Activated naive CD4-positive, alpha-beta T cell (primary cell): ENCODE measurements at places on chromosomes 12 and 14.

DNA sequence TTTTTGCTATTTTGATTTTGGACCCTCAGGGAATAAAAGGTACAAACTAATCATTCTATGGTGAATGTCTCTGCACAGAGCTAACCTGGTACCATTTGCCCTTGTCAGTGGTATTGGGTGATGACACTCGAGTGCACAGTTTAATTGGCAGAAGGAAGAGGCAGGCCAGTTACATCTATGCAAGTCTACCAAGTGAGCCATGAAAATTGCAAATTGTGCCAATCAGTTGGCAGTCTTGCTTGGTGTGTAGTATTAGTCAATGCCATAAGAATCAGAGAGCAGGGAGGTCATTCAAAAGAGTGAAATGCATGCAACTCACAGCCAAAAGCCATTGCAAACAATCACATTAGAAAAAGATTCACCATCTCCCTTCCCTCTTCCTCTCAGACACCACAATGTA, 479.6 kb downstream of the ADAMTS20 start:
- DNase-seq: no peak

DNA sequence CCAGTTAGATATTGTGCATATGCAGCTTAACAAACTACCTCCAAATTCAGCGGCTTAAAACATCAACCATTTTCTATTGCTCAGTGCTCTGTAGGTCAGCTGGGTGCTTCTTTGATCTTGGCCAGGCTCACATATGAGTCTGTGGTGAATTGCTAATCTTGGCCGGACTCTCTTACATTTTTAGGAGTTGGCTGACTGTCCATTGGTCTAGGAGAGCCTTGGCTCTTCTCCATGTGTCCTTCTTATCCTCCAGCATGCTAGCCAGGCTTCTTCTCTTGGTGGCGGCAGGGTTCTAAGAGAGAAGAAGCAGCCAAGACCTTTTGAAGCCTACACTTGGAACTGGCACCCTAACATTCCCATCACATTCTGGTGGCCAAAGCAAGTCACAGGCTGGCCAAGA, 174.3 kb upstream of the PWP1 start:
- no peak for DNase-seq

GRCh38 chr12:75864161-75864560, 167.4 kb downstream of the PHLDA1 start:
- no peak for DNase-seq

DNA sequence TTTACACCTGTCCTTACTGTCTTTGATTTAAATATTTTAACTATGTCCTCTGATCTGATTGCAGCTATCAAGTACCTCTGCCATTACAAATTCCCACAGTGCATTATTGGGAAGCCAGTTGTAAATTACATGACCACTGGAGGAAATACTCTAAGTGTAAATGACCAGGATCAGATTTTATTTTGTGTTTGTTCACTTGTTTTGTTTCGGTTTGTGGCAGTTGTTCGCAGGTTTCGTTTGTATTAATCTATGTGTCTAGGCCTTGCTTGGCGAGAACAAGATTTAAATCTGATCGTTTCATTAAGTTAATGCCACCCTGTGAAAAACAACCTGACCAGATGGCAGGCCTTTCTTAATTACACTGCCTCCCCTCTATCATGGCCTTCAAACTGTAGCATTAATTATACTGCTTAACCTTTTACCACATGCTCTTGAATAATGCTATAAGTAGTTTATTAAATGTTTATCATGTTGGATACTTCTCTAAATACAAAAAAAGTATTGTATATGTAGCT, 990.1 kb downstream of the TMTC2 start:
- DNase-seq: no peak

GRCh38 chr12:50638482-50638880, 125.4 kb upstream of the ATF1 start:
- DNase-seq: no peak

DNA sequence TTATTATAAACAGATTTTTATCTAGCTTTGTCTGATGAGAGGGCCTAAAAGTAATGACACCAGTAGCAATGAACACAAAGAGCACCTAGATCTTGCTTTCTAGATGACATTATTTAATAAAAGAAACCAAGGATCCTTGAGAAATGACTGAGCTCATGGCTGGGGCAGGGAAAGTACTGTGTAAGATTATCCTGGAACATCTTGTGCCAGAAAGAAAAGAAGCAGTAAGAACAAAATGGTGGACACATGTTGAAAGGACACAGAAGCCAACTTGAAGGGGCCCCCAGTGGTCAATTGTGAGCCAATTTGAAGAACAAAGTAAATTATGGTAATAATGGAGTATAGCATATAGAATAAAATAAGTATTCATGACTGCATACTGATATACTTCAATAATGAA, 10.0 kb downstream of the IFNG-AS1 start:
- DNase-seq: no peak

- no peak for DNase-seq
Observed at GRCh38 chr12:119775246-119775895, 101.7 kb downstream of the CIT start.

DNA sequence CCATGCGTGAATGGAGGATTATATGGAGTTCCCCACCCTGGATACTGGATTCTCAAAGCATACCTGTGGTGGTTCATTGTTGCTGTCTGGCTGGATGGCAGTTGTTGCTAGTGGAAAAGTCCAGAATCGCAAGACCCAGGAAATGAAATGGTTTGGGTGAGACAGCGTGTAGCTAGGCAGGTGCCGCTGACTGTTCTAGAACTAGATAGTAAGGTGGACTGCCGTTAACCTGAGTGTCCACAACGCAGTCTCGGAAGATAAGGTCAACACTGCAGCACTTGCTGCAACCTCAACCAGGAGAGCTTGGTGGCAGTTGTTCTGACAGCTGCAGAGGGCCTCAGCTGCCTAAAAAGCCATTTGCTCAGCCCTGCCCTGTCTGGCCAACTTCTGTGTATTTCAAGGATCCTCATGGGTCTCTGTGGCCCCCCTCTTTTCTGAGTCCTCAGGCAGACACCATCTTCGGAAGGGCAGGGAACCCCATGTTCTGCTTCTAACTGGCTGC, 15.5 kb upstream of the IRF2BPL start:
- no peak for DNase-seq

DNA sequence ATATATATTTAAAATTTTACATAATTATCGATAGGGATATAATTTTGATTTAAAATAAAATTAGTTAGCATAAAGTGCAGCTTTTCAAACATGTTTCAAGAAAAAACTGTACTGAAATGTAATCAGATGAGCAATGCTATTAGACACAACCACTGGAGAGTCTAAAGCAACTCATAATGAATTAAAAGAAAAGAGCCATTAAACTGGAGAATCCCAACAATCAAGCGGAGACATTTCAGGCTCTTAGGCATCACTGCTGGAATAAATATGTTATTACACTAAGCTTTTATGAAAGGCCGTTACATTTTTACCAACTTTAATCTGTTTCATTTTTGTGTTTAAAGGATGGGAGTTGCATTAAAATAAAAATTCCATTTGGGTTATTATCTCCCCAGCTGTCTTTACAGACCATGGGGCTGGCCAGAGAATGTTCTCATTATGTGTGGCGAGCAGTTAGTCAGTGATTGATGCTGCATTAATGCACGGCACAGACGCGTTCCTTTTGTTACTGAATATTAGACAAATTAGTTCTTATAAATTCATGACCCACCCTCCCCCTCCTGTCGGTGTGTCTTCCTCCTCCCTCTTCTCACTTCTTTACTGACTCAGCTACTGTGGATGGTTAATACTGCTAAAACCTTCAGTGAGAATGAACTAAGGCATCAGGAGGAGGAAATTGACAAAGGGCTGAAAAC, 156.8 kb downstream of the PDZRN4 start:
- no peak for DNase-seq

DNA sequence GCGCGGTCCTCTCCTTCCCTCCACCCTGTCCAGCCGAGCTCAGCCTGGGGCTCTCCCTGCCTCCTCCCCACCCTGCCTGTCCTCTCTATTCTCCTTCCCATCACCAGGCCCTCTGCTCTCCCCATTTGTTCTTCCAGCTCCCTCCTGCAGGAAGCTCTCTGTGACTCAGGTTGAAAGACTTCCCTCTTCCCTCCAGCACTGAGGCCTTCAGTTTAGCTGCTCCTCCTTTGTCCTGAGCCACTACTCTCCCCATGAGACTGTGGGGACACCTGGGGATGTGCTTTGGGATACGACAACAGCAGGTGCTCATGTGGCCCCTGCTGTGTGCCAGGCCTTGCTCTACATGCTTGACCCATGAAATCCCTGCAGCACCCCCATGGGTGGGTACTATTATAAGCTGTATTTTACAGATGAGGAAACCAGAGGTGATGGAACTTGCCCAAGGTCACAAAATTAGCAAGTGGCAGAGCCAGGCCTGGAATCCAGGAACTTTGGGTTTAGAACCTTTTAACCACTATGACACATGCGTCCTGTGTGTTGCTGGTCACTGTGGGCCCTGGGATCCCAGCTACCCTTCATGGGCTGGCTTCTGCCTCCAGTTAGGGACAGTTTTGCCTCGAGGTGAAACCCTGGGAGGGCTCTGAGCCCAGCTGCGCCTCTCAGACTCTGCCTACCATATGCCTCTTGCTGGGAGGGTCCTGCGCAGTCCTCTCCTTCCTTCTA, 5.5 kb downstream of the KRT80 start:
- DNase-seq: no peak

GRCh38 chr14:53034688-53035230, 83.9 kb upstream of the FERMT2 start:
- no peak for DNase-seq

DNA sequence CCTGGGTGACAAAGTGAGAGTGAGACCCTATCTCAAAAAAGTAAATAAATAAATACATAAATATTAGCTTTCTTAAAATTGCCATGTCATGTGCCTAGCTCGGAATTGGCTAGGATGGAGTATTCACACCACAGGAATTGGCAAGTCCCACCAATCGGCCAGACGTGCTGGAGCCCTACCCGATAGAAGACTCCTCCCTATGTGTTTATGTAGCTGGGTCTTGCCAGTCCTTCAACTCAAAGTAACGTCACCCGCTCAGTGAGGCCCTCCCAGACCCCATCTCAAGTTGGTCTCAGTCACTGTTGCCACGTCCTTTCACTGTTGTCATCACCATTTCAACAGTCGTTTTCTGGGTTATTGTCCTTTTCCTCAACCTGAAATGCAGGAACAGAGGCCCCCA, 20.2 kb downstream of the VRTN start:
- no peak for DNase-seq

GRCh38 chr12:49296836-49297694, 2.1 kb downstream of the PRPH start:
- no peak for DNase-seq

- no peak for DNase-seq
Observed at GRCh38 chr12:107529991-107530390, 155.6 kb upstream of the PWP1 start.

GRCh38 chr12:29673346-29673745, 110.4 kb downstream of the TMTC1 start:
- no peak for DNase-seq

DNA sequence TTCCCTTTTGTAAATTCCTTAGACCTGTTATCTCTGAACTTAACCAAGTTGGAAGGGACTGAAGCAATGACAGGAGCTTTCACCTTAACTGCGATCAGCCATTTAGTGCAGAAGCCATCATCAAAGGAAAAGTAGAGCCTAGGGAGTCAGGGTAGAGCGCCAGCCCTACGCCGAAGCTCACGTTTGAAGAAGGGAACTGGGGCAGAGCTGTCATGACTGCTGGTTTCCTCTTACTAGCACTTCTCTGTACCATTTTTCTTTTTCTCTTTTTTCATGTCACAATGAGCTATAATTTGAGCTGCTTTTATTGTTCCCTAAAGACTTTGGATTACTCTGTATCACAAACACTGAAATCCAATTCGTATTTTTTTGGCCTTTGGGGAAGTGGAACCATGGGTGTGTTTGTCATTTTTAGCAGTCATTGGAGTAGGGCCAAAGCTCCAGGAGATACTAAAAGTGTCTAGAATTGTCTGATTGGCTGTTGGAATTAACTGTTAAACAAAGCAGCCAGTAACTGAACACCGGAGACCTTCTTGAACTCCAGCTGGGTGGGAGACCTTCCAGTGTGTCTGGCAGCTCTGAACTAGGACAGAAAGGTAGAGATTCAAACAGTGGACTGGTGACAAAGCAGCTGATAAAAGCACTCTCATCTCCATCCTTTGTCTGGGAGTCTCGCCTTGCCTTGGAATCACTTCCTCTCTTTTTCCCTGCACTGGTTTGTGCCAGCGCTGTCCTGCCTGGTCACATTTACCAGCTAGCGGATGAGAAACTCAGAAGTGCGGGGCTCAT, 9.1 kb downstream of the MTRFR start:
- DNase-seq: peak; percentile 17

- no peak for DNase-seq
Observed at GRCh38 chr12:65113621-65114035, 7.5 kb downstream of the WIF1 start.

DNA sequence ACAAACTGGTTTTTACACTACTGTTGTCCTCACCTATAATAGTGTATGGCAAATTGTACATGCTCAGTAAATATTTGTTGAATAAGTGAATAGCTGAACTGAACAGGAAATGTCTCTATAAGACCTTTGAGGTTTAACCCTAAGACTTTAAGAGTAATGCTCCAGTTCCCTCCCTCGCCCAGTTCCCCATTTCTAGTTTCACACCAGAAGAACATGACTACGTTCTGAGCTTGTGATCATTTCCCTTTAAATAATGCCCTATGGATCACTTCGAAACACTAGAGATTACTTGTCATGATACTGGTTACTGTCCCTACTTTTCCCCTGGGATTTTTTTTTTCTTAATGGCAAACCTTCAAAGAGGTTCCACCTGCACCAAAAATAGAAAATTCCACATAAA, 69.3 kb downstream of the PRKD1 start:
- DNase-seq: no peak

DNA sequence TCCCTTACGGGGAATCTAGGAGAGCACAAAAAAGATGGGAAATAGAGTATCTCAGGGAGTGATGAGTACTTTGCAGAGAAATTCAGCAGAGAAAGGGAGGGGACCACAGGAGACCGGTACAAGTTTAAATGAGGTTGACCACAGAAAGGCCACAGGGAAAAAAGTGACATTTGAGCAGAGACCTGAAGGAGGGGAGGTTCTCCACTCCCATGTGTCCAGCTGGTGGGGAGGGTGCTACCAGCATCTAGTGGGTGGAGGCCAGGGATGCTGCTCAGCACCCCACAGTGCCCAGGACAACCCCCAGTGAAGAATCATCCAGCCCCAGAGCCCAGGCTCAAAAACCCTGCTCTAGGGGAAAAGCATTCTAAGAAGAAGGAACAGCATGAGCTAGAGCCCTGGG, 34.6 kb downstream of the TESC start:
- no peak for DNase-seq

- DNase-seq: no peak
Observed at GRCh38 chr12:66605293-66605692, 73.6 kb downstream of the GRIP1 start.

GRCh38 chr14:32683679-32684078, 255.0 kb upstream of the NPAS3 start:
- no peak for DNase-seq

DNA sequence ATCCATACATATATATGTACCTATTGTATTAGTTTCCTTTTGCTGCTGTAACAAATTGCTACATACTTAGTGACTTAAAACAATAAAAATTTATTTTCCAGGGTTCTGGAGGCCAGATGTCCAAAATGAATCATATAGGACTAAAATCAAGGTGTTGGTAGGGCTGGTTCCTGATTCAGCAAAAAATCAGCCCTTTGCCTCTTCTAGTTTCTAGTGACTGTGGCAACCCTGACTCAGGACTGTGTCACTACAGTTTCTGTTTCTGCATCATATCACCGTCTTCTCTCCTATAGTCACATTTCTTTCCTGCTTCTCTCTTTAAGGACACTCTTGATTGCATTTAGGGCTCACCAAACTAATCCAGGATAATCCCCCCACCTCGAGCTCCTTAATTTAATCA, 386.3 kb upstream of the TBX3 start:
- DNase-seq: no peak

GRCh38 chr12:89568484-89568883, 42.6 kb upstream of the POC1B start:
- DNase-seq: no peak
